Upper lobe of left lung (tissue), 6 donors: ENCODE measurements at places on chromosomes 1 and 21. TPM values are rescaled to one million over a fixed set of nuclear protein-coding genes. Genes with fewer than 3 reads are reported as not detected.

Gene ADORA1
- total RNA-seq, result 3.1 TPM

Gene FCAMR
- 7.3 TPM for total RNA-seq

Gene SHISA4
- 20.9 TPM for total RNA-seq

Gene ZNF695
- total RNA-seq, result 0.10 TPM

DNA sequence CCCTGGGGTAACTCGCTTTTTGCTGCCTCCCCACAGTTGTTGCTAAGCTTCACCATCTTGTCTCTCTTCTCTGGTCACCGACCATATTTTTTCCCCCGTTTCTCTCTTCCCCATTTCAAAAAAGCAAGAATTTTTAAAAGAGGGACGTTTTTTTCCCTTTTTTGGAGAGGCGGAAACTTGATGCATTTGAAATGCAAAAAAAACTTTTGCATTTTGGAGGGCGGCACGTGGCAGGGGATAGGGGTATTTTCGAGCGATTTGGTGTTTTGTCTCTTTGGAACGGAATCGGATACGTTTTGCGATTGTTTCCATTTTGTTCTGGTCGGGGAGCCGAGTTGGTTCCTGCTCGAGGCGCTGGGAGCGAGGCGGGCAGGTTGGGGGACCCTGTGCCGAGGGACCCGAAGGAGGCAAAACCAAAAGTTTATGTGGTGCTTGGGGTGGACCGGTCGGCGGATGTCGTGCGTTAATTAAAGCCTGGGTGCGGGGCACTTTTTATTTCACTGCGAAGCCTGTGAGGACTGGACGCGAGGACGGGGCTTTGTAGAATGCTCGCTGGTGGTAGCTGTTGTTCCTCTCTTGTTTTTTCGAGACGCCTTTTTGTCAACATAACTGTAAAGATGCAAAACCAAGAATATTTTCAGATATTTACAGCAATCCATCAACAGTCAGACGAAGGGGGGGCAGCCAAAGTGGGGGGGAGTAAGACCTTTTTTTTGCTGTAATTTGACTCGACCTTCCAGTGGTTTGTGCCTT is 884 bp downstream of the H3-3A start:
- DNase-seq, result peak; percentile 48

DNA sequence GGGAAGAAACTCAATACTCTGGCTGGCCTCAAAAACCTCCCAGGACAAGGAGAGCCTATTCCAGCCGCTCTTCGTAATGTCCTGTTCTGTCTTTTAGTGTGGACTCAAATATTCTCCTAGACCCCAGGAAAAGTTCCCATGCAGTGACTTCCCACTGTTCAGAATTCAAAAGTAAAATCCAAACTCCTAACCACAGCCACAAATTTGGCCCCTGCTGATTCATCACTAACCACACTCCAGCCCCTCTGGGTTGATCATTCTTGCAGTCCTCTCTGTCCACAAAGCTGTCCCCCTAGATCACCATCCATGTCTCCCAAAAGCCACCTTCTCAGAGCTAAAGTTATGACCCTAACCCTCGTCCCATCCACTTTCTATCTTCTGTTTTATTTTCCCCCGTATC is 5.1 kb downstream of the CTNNBIP1 start:
- DNase-seq, result no peak

DNA sequence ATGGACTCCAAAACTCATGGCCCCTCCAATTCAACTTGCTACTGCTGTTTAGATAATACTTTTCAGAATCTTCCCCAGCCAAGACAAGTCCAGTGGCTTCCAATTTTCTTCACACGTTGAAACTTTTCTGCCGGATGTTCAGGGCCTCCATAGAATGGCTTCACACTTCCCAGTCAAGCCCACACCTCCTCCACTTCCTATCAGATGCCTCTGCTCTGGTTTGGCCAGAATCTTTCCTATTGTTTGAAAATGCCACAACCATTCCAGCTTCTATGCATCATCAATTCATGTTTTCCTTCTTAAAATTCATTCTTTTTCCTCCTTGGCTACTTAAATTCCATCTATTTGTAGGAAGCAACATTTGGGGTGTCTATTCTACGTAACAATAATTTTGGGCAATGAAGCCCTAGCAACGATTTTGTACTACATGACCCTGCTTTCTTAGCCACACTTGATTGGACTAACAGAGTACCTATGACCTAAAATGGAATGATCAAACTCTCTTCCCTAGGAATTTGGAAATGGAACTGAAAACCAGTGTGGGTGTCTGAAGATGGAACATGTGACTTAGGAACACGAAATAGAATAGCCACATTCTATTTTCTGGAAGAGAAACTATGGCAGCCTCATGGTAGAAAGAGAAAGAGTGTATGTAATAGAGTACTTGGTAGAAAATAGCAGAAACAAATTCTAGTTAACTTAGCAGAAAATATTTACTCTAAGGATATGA is 74.1 kb upstream of the CNIH3 start:
- DNase-seq, result no peak

- DNase-seq, result no peak
These were observed 169.8 kb downstream of the ST6GALNAC5 start for GRCh38 chr1:77037038-77037437.

- DNase-seq, result no peak
These were observed 15.4 kb downstream of the FLVCR1 start for GRCh38 chr1:212873518-212873917.
